ENCODE measurements at places on chromosomes 3 and 15. TPM values are rescaled to one million over a fixed set of nuclear protein-coding genes. Genes with fewer than 3 reads are reported as not detected.

GRCh38 chr3:180690061-180690460, 10.8 kb upstream of the CCDC39 start:
- DNase-seq = no peak

The C3orf49 gene
- total RNA-seq = not detected

DNA sequence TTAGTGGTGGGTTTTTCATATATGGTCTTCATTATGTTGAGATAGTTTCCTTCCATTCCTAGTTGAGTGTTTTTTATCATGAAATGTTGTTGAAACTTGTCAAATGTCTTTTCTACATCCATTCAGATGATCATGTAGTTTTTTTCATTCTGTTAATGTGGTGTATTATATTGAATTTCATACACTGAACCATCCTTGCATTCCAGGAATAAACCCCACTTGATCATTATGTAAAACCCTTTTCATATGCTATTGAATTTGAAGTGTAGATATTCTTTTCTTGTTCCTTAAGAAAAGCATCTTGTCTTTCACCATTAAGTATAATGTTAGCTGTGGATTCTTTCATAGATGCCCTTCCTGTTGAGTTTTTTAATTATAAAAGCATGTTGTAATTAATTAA, 42.9 kb downstream of the PIAS1 start:
- no peak for DNase-seq

DNA sequence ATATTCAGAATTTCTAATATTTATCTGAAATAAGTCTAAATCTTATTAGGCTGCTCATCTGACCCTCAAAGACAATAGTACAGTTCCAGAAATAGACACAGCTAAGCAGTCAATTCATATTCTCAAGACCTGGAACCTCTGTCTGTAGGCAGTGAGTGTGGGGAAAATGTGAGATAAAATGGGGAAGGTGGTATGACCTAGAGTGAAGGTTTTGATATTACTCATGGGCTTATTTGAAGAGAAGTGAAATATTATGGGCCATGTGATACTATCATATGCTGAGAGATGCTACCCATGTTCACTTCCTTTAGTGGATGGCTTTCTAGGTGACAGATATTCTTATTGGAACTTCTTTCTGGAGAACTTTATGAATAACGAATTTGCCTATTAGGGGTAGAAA, 33.5 kb downstream of the TGFBR2 start:
- no peak for DNase-seq

DNA sequence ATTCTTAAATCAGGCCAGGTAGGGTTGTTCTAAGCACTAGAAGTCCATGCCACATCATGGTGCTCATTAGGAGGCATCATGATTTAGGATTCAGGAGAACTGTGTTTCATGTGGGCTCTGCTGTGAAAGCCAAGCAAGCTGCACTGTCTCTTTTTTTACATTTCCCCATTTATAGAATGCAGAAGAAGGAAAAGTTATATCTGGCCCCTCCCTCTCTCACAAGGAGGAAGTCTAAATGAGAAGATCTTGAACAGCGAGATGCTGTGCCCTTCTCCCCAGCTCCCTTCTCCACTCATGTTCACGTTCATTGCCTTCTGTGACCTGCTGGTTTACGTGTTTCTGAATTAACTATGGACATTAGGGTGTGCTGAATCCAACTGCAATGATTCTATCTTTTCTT, 178.5 kb upstream of the RASGRP1 start:
- no peak for DNase-seq

DNA sequence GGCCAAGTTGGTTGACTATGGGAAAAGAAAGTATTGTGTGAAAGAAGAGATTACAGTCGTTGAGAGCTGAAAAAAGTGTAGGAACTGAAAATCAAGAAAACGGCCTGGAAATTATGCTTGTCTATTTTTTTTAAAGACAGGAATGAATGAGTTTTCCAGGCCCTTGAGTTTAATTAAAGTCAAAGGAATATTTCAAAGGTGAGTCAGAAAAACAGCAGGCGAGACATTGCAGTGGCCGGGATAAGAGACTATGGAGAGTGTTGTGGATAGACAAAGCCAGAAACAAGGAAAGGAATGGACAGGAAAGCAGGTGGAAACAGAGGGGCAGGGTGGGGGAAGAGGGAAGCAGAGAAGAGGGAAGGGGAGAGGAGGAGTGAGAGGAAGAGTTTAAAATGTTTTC, 275.1 kb upstream of the LRTM1 start:
- DNase-seq = no peak

- DNase-seq = no peak
These were observed 3.9 kb upstream of the SAMD7 start for GRCh38 chr3:169907476-169907875.

GRCh38 chr3:4841225-4841624, 138.0 kb upstream of the BHLHE40 start:
- DNase-seq = no peak

DNA sequence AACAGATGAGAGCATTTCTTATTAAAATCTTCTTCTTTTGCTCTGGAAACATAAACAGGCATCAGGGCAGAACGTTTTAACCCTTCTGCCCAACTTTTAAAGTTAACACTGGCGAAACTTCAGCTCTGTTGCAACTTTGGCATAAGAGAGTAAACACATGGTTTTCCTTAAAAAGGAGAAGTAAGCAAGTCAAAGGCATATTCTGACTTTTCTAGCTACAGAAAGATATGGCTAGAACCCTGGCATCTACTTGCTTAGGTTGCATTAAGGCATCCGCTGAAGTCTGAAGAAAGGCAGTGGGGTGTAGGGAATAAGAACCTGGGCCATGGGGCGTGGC, 13.3 kb upstream of the IL16 start:
- DNase-seq = no peak

GRCh38 chr3:106413683-106414082, 544.9 kb upstream of the CBLB start:
- DNase-seq = no peak

DNA sequence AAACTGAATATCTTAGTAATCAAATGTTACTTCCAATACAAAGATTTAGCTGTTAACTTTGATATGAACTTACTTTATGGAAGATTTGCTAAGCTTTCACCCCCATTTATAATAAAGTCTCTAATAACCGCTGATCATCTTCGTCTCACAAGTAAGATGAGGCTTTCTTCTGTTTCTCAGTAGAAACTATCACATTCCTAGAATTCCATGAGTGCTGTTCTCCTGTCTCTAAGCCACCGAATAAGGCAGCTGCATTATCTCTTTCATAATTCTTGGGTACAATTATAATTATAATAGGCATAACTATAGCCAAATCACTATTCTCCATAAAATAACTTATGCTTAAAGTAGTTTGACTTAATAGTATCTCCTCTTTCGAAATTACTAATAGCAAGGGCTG, 18.3 kb upstream of the SETMAR start:
- no peak for DNase-seq

- DNase-seq = no peak
These were observed 88.1 kb downstream of the CORO2B start for GRCh38 chr15:68666812-68667450.

- DNase-seq = peak; percentile 99
These were observed 1.0 kb upstream of the MEX3B start for GRCh38 chr15:82046666-82047452.

DNA sequence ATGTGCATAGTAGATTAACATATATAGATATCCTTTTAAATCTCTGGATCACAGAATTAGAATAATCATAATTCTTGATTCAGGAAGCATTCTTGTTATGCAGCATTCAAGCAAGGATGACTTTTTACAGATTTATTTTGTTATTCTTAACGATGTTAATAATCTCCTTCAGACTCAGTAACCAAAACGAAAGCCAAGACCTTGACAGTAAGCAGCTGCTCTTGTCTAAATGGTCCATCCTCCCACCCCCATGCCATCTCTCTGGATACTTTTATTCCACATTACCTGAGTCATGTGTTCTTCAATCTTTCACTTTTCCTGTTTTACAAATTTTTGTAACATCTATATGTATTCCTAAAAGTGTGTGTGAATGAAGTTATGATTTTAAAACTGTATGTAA, 33.3 kb upstream of the GPR171 start:
- no peak for DNase-seq

DNA sequence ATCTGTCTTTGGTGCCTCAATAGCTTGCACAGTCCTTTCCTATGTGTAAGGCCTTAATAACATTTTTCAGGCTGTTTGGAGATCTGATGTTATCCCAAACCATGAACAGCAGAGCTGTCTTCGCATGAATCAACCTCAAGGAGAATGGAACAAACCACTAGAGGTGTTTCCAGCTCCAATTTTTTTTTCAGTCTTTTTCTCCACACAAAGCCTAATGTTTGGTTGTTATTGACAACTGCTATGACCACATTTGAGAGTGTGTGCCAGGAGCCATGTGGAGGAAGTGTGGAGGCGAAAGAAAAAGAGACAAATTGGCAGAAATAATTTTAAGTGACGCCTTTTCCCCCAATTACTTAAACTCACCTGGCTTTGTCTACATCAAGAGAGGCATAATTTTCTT, 38.7 kb downstream of the RTP4 start:
- no peak for DNase-seq

The SLC28A2 gene
- not detected for total RNA-seq
